ENCODE measurements at places on chromosomes 6 and 20.

GRCh38 chr6:145929037-145929633 lies 35.0 kb downstream of the SHPRH start:
- no peak for DNase-seq

GRCh38 chr6:80348263-80348662 lies 241.8 kb downstream of the BCKDHB start:
- no peak for DNase-seq

GRCh38 chr6:147530132-147531060 lies 21.9 kb downstream of the SAMD5 start:
- no peak for DNase-seq

DNA sequence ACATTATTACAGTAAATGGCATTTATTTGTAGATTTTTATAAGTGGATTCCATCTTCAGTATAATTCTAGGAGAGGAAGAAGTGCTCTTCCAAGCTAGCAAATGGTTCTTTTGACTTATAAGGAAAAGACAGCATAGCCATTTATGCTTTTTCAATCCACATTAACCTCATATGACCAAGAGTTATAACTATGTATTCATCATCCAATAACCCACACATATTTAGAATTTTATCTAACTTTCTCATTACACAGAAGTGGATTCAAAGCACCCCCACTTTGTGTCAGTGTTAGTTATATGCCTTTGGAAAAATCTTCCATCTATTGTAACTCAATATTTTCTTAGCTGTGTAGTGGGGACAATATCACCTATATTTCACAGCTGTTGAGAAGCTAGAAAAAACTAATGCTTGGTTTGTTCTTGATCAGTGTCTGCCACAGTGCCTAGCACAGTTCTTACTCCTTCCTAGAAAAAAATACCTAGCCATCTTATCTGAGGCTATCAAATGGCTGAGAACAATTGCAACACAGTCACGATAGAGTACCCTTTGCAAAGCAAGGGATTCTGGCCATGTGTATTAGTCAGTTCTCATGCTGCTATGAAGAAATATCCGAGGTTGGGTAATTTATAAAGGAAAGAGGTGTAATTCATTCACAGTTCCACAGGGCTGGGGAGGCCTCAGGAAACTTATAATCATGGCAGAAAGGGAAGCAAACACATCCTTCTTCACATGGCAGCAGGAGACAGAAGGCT lies 986.3 kb downstream of the TFAP2A start:
- no peak for DNase-seq

DNA sequence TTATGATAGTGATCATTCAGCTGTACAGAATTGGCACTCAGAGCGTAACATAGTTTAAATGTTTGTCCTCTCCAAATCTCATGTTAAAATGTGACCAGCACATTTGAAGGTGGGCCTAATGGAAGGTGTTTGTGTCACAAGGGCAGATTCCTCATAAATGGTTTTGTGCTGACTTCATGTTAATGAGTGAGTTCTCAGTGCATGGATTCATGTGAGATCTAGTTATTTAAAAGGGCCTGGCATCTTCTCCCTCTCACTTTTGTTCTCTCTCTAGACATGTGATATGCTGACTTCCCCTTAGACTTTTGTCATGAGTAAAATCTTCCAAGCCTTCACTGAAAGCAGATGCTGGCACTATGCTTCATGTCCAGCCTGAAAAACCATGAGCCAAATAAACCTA lies 452.4 kb upstream of the PTCHD4 start:
- DNase-seq = no peak

- no peak for DNase-seq
These were observed 168.0 kb upstream of the PHACTR1 start for GRCh38 chr6:12548526-12548925.

- DNase-seq = no peak
These were observed 70.8 kb downstream of the TPD52L1 start for GRCh38 chr6:125224231-125224861.

DNA sequence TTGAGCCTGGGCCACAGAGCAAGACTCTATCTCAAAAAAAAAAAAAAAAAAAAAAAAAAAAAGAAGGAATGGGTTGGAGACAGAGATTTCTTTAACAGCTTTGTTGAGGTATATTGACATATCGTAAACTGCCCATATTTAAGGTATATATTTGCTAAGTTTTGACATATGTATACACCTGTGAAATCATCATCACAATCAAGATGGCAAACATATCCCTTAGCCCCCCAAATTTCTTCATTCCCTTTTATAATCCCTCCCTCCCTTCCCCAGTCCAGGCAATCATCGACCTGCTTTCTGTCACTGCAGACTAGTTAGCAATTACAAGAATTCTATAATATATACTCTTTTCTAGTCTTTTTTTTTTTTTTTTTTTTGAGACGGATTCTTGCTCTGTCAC lies 29.0 kb downstream of the SERPINB1 start:
- DNase-seq = no peak

DNA sequence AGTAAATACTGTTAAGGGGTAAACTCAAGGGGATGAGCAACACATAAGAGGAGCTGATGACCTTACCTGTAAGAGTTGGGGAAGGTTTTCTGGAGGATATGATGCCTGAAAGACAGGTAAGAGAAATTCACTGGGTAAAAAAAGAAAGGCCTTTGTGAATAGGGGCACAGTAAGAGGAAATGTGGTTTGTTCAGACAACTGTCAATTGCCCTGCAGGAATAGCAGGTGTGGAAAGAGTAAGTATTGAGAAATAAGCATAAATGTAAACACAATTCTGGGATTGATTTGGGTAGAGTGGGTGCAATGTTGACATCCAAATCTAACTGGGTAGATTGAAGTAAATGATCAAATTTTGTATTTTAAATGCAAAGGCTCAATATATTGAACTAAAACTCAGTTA lies 670.0 kb downstream of the DHX35 start:
- DNase-seq = no peak

DNA sequence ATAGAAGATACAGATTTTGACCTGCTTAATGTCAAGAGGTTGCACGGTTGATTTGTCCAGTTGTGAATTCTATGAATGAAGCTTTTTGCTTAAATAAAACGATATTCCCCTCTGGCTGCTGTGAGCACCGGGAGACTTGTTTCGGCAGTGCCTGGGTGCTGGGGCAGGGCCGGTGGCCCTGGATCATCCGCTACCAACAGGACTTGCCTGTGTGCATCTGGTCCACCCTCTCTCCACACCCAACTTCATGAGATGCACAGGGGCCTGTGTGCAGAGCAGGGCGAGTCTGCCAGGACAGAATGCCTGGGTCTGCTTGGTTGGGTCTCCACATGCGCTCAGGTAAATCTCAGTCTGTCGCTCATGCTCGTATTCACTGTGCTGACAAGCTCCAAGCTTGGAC lies 65.5 kb downstream of the TSHZ2 start:
- DNase-seq = no peak

DNA sequence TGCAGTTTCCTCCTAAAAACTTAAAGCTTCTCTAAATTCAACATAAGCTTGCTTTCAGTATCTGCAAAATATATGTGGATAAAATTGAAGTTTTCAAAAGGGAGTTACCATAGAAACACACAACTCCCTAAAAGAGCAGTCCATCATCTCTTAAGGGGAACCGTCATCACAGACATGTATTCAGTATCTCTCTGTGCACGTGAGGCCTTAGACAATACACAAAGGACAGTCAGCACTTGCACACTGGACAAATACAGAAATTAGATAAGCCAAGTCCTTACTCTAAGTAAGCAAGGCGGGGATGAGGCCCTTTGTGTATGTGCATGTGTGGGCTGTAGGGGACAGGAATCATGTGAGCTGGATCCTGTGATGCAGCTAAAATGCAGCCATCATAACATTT lies 136.6 kb downstream of the BACH2 start:
- DNase-seq = no peak
